GDM1 (cell line): ENCODE measurements at places on chromosomes 3 and 15.

DNA sequence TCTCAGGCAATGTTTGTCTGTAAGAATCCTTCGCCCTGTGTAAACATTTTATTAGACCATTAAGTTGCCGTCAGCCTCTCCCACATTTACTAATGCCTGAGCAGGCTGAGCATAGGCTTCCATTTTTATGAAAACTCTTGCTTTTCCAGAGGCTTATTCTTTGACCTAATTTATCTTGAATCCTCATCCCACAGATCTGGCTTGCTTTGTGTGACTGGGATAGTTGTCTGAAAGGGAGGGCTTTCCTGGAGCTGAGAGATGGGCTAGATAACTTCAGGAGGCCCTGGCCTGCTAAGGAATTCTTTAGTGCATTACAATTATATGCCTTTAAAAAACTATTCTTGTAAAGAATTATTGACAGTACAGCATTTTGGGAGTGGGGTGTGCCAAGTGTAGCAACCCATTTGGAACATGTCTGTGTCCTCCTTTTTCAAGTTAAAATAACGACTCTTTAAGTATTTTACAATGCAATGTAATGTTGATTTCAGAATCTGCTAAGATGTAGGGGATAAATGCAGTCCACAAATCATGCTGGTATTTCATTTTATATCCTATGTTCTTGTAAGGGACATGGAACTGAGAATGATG, 52.4 kb downstream of the EEFSEC start:
- no peak for DNase-seq

GRCh38 chr3:48856469-48856868, 8.8 kb upstream of the PRKAR2A start:
- DNase-seq: no peak

DNA sequence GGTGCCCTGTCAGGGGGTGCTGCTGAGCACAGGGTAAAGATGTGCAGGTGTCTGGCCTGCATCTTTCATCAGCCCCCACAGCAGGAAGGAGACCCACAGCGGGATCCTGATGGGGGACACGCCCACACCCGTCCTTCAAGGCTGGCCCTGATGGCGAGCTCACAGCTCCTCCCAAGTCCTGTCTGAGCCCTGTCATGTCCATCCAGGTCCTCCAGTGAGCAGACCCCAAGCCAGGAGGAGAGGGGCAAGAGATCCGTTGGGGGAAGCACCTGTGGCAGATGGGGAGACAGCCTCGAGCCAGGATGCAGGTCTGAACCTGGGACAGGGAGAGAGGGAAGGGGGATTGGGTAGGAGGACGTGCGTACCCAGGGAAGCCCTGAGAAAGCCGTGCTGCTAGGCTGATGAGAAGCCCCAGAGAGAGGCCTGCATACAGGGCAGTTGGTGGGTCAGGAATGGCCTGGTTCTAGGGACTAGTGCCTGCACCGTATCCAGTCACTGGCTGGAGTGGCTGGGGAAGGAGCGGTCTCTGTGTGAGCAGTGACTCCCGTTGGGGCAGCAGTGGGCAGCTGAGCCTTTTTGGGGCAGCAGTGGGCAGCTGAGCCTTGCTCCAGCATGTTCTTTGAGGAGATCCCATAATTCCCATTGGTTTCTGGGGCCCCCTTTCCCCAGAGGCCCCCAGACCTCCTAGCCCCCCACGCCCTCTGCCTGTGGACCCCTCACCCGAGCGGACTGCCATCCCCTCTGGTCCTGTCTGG, 133.3 kb upstream of the MEF2A start:
- DNase-seq: no peak

- DNase-seq: no peak
Observed at GRCh38 chr15:31228011-31228484, 98.6 kb upstream of the KLF13 start.

- DNase-seq: no peak
Observed at GRCh38 chr3:191961529-191961928, 500.6 kb downstream of the PYDC2 start.

DNA sequence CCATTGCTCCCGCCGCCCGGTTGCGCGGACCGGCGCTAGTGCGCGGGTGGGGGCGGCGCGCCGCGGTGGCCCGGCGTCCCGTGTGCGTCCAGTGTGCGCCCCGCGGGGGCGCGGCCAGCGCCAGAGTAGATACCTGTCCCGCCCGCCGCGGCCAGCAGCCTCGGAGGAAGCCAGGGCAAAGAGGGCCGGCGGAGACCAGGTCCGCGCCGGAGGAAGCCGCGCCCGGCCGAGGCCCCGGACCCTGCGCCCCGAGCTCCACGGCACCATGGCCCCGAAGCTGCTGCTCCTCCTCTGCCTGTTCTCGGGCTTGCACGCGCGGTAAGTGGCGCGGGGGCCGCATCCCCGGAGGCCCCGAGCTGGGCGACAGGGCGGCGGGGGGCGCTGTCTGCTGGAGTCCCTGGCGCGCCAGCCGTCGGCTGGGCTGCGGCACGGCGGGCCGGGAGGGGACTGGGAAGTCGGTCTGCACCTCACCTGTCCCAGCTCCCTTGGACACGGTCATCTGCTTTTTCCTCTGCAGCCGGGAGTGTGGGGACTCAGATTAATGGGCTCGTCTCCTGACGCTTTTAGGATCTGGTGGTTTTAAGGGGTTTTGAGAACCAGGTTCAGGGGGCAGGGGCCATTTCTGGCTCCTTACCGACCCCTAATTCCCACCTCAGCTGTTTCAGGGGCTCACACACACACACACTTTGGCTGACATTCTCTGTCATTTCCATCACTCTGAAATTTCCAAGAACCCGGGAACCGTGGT, 464 bp downstream of the GABRG3 start:
- DNase-seq: no peak

DNA sequence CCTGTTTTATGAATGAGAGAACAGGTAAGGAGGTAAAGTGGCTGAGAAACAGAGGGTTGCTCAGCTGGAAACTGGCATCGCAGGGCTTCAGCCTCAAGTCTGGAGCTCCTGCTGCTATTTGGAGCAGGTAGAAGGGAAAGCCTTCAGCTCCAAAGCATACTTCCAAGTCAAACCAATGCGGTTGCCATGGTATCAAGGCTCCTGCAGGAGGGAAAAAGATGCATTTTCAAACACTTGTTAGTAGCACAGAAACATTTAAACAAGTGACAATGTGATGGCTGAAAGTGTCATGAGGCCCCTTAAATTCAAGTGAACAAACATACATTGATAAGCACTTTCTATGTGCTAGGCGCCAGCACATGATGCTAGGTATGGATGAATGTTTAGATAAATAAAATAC, 60.4 kb downstream of the RYR3 start:
- no peak for DNase-seq
